ENCODE measurements at places on chromosomes 16 and 17.

- no peak for DNase-seq
These were observed 137.0 kb upstream of the RCVRN start for GRCh38 chr17:10041916-10042588.

GRCh38 chr17:56597495-56597990, 4.0 kb downstream of the NOG start:
- peak; percentile 53 for DNase-seq

GRCh38 chr17:46782250-46782953, 36.1 kb downstream of the WNT3 start:
- DNase-seq = peak; percentile 13

GRCh38 chr17:34620458-34620857, 41.1 kb downstream of the TMEM132E start:
- no peak for DNase-seq

DNA sequence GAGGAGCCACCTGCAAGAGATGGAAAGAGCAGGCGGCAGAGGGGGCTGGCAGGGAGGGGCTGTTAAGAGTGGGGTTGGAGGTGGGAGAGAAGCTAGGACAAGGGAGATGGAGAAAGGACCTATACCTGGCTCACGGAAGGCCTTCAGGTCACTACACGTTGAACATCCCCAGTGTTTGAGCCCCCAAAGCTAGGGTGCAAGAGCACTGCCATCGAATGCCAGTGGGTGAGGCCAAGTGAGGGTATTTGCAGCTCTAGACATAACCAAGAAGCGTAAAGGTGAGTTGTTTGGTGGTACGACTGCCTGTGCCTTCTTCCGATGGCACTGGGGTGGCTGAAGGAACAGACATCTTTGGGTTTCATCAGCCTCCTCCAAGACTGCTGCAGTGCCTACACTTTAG, 17.0 kb upstream of the HERPUD1 start:
- DNase-seq = no peak

GRCh38 chr17:59254742-59255141, 34.4 kb downstream of the GDPD1 start:
- no peak for DNase-seq

DNA sequence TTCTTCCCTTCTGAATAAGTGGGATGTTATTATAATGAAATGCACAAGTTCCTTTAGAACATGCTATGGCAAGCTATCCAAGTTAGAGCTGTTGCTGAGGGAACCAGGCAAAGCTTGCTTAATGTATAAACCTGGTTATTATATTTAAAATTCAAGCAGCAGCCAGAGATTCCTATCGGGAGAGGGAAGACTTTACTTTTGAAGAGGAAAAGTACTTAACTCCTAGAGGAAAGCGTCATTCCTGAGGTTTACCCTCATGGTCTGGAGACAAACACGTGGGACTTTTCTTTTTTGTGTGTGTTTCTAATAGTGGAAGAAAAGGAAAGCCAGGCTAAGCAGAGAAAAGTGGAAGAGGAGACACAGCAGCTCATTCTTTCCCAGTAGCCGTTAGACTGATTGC, 39.9 kb upstream of the MYH10 start:
- no peak for DNase-seq

GRCh38 chr17:31495022-31495885, 103.8 kb downstream of the RAB11FIP4 start:
- DNase-seq = peak; percentile 23

DNA sequence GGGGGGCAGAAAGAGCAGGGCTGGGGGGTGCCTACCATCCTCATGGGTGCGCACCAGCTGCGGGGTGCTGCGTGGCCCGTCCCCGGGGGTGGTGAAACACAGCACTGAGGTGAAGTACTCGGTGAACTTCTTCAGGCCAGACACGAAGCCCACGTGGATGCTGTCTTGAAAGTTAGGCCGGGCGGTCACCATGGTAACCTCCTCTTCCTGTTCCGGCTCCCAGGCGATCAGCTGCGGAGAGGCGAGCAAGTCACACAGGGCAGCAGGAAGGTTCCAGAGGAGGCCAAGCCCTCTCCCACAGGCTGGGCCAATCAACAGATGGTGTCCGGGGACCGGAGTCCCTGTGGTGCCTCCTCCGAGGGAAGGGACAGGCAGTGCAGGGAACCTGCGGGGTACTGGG, 90.1 kb upstream of the CDC42EP4 start:
- DNase-seq = no peak

- no peak for DNase-seq
These were observed 17.7 kb downstream of the NT5M start for GRCh38 chr17:17320911-17321220.

- DNase-seq = no peak
These were observed 8.8 kb downstream of the DCTPP1 start for GRCh38 chr16:30421010-30421409.

GRCh38 chr16:2285731-2286191, 17.8 kb upstream of the RNPS1 start:
- no peak for DNase-seq

- no peak for DNase-seq
These were observed 3.6 kb upstream of the KRTAP3-1 start for GRCh38 chr17:41012326-41013120.

GRCh38 chr17:60106340-60107059, 27.8 kb upstream of the HEATR6 start:
- DNase-seq = no peak

DNA sequence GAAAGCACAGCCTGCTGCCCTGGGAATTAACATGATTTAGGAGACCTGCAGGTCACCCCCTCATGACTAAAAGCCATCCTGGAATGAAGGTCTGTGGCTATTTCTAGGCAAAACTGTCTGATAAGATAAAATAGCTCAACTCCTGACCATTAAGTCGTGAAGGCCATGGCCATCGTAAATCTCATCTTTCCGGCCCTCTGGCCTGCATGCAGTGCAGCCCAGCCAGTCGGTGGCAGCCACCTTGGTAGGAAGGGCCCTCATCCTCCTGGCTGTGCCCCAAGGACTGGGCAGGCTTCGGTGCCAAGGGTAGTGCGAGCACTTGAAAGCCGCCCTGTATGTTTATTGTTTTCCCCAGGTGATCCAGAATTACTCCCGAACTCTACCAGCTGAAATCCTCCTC, 18.2 kb upstream of the MEOX1 start:
- DNase-seq = no peak

DNA sequence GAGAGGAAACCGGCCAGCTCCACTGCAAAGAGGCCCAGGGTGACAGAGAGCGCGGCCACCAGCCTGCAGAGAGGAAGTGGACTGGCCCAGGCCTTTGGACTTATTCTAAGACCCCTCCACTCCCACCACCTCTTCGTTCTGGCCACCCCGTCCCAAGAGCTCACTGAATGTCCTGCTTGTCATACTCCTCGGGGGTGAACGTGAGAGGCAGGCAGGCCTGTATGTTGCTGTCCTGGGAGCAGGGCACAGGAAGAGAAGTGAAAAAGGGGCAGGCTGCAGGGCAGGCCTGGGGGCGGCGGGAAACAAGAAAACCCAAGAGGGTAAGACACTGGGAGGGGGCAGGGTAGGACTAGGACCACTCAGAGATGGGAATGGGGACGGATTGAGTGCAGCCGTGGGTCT, 384 bp downstream of the TMEM107 start:
- peak; percentile 13 for DNase-seq

DNA sequence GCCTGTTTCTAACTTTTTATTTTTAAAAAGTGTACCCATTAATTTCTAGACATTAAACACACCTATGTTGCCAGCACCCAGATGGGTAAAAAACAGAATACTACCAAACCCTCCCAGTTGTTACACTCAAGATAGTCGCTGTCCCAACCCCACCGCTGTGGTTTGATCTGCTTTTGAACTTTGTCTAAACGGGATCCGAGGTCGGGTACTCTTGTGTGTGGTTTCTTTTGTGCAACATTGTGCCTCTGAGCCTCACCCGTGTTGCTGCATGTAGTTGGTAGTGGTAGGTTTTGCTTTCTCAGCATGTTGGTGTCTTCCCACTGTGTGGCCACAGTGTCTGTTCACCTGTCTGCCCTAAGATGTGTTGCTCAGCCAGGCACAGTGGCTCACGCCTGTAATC, 4.3 kb downstream of the KLHL36 start:
- DNase-seq = peak; percentile 75

- DNase-seq = no peak
These were observed 14.9 kb downstream of the FAM222B start for GRCh38 chr17:28827672-28828071.

- DNase-seq = no peak
These were observed 15.6 kb downstream of the MAP2K3 start for GRCh38 chr17:21299981-21300600.

DNA sequence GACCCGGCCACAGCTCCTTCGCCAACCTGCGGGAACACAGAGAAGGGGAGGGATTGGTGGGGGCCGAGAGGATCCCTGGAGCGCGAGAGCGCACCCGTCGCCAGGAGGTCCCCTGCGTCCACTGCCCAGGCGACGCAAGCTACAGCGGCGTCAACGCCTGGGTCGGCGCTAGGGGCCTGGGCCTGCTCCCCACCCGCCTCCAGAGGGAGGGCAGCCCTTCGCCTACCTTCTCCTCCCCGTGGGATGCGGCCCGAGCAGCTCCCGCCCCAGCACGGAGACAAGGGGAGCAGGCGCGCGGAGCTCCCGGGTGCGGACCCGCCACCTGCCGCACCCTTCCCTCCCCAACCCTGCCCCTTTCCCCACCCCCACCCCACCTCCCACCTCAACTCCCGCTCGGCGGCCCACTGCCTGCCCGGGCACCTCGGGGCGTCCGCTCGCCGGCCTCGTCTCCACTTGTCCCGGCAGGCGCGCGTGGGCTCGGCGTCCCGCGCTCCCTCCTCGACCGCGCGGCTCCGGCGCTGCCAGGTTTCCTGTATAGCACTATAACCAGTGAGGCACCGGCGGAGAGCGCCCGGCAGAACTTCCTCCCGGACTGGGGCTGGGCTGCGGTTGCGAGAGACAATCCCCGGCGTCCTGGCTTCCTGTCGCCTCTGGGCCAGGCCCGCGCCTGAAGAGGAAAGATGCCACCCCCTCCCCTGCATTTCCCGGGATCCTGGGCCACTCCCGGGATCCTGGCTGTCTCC, 119.1 kb upstream of the SMURF2 start:
- DNase-seq = peak; percentile 72

DNA sequence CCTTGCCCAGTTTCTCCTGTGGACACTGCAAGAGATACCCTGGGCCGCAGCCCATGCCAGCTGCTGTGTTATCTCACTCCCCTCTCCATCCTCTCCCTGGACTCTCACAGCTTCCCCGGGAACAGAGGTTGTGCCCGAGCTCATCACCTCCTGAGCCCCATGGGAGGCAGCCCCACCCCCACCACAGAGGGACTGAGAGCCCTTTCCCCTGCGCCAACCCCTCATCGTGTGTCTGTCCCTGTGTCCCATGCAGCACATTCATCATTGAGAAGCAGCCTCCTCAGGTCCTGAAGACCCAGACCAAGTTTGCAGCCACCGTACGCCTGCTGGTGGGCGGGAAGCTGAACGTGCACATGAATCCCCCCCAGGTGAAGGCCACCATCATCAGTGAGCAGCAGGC, 12.7 kb downstream of the STAT5A start:
- no peak for DNase-seq

GRCh38 chr17:10789694-10790271, 14.1 kb downstream of the TMEM238L start:
- DNase-seq = no peak

DNA sequence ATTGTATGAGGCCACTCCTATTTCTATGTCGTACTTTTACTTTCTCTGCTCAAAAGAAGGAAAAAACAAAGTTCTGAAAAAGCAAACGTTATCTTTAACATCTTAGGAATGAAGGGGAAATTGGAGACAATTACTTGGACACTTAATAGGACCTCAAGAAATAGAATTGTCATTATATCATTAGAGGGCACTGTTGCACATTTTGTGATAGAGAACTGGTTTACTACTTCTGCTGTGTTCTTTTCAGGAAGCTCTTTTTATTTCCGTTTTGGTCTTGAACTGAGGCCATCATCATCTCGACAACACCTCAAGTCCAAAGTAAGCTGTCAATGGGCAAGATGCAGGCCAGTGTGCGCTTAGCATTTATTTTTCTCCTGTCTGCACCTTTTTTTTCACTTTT, 14.6 kb downstream of the COG4 start:
- no peak for DNase-seq
